ENCODE measurements at places on chromosomes 3 and 15.

DNA sequence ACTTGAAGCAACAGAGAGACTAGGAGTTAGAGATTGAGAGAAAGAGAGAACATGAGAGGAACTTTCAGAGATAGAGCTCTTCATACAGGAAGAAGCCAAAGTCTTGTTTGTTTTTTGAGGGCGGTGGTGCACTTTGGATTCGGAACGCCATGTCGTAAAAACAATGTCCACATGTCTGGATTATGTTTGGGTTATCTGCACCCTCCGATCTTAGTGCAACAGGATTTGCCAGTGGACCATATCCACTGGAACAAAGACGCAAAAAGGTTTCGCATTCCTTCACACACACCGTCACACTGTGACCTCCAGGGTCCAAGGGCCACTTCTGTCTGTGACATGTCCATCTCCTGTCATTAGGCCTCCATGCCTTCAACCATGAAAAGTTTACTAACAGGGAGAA lies 141.8 kb upstream of the ATP11B start:
- no peak for DNase-seq

DNA sequence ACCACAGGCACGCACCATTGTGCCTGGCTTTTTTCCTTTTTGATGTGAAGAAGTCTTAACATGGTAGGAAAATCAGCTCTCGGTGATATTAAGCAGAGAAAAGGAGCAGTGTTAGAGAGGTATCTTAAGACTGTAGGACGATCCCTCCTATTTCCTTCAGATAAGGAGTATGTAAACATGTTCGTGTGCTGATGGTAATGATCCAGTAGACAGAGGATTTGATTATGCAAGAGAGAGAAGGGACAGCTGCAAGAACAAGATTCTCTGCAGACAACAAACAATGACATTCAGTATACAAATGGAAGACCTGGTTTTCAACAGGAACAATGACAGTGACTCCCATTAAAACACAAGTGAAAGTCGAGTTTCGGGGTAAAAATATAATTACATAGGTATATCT lies 95.1 kb upstream of the MELTF start:
- no peak for DNase-seq

DNA sequence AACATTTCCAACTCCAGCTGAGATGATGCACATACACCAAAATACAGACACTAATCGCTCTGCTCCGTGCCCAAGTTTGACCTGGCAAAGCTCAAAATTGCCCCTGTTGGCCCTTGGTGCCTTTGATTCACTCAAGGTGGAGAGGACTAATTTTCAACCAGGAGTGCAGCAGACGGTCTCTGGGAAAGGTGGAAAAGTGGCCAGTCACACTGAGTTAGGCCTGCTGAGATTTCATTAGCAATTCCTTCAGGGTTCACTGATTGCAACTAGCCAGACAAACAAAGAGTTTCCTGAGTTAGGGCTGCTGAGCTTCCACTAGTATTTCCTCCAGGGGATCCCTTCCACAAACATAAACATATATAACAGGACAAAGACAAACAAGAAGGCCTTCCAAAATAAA lies 28.7 kb upstream of the LHFPL4 start:
- DNase-seq = no peak

DNA sequence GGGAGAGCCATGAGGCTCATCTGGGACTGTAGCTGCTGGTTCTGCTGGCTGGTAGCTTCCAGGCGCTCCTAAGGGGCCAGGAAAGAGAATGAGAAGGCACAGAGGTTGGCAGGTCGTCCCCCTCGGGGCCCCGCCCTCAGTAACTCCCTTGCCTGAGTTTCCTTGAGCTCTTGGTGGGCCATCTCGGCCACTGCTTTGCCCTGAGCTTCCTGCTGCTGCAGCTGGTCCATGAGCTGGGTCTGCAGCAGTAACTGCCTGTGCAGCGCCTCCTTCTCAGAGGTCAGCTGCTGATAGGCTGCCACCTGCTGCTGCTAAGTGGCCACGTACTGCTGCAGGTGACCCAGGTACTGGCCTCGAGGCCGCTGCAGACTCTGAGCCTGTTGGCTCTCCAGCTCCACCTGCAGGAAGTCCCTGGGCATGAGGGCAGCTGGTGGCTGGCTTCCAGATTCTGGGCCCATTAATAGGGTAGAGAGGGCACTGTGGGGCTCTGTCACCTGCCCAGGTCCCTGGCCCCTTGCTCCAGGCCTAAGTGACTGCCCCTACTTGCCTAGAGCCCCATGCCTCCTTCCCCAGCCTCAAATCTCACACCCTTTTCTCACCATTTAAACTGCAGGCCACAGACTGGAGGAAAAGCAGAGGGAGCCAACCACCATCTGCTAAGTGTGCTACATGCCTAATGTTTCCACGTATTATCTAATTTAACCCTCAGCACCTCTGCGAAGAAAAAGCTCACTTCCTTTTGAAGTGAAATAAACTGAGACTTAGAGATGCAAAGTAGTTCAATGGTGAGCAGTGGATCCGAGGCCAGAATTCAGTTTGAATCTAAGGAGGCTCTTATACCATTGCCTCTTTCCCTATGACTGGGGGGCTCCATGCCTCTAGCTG lies 10.8 kb upstream of the VPS33B start:
- DNase-seq = peak; percentile 39

GRCh38 chr3:124759666-124760401 lies 29.6 kb downstream of the UMPS start:
- no peak for DNase-seq

- no peak for DNase-seq
Measured at GRCh38 chr15:88832820-88833730, 29.8 kb downstream of the ACAN start.

DNA sequence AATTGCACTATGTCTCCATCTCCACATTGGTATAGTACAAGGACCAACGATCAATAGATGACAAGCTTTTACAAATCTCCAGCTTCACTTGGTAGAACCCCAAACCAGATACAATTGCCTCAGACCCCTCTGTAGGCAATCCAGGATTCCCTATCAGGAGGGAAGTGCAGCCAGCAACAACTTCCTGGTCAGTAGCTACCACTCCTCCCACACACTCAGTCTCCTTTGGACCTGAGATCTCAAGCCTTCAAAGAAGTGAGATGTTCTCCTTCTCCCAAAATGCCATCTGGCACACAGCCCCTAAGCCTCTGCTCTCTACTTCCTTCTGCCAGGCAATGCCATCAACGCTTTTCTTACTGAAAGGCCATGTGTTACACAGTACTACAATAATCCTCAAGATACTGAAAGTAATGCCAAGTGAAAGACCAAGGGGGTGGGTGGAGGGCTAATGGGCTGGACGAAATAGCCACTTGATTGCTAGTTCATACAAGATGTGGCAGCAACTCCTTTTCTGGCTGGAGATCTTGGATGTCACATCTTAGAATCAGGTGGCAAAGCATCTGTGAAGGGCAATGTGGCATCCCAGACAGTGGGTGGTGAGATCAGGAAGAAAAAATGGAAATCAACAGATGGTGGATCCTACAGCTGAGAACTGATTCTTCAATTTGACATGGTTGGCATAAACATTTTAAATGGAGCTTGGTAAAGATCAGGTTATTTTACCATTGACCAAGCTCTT lies 75.3 kb upstream of the ACP3 start:
- DNase-seq = no peak

- DNase-seq = no peak
Measured at GRCh38 chr15:42741710-42742109, 4.8 kb upstream of the CDAN1 start.

DNA sequence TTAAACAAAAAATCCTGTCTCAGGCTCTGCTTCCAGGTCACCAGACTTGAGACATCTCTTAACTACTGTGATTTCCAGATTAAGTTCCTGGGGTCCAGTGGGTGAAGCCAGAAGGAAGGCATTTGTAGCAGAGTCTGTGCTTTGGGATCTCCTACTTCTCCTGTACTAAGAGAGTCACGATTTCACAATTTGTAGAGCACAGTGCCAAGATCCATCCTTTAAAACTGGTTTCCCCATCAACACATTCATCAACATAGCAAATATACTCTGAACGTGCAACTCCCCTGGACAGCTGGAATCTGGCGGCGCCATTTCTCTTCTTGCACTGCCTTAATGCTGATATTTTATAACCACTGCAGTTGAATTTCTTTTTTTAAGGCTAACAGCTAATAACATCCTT lies 33.2 kb downstream of the CDCP1 start:
- no peak for DNase-seq

GRCh38 chr3:177041021-177041729 lies 156.1 kb downstream of the TBL1XR1 start:
- DNase-seq = peak; percentile 6

DNA sequence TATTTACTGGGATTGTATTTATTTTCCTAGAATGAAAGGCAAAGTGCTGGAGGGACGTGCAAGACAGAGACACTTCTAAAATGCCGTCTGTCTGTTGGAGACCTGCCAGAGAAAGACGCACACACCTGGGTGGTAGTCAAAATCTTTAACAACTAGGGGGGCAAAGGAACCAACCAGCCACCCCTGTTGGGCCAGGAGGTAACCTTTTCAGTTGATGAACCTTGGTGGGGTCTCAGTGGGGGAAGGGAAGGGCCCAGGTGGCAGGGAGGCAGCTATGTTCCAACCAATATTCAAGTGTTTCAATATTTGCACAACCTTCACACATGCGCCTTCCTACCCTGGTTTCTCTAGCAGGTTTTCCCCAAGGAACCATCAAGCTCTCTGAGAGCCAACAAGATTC lies 99.0 kb downstream of the MEGF11 start:
- peak; percentile 38 for DNase-seq

DNA sequence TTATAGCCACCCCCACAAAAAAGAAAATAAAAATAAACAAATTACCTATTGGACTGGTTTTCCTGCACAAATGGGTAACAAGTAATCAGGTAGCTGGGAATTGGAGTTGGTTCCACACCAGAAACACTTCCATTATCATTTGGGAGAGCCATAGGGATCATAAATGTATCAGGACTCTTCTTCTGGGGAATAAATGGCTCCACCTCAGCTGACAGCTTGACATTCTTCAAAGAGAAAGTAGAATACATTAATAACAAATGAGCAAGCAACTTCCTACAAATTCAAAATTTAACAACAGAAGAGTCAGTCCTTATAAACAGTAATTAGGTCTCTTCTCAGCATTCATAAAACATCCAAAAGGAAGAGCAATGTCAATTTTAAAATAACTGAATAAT lies 8.7 kb downstream of the SECISBP2L start:
- DNase-seq = no peak

DNA sequence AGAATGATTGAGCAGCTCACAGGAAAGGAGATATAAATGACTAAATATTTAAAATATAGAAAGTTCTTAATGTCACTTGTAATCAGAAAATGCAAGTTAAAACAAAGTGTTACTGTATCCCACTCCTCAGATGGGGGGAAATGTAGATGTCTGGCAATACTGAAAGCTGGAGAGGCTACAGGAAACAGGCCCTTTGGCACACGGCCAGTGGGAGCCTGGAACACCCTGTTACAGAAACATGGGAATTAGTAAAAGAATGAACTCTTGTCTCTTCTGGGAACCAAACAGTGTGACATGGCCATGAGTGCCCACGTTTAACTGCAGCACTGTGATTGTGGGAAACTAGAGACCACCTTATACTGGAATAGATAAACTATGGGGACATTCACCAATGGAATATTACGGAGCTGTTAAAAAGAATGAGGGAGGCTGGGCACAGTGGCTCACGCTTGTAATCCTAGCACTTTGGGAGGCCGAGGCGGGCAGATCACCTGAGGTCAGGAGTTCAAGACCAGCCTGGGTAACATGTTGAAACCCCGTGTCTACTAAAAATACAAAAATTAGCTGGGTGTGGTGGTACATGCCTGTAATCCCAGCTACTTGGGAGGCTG lies 50.2 kb downstream of the CDCP1 start:
- DNase-seq = no peak

DNA sequence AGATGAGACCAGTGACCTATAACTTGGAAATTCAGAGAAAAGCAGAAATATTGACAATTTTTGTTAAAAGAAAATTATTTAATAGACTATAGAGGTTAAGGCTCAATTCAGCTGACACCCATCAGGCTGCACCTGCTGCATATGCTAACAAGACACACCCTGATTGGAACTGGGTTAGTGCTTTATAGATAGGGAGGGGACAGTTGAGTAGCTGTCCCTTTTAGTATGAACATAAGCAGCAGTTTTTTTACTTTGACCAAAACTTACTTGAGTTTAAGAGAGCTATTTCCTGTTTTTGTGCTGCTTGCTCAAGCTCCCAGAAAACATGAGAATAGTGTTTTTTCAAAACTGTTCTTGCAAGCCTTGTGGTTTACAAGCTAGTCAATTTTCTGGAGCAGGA lies 292.6 kb downstream of the LRRC3B start:
- no peak for DNase-seq

DNA sequence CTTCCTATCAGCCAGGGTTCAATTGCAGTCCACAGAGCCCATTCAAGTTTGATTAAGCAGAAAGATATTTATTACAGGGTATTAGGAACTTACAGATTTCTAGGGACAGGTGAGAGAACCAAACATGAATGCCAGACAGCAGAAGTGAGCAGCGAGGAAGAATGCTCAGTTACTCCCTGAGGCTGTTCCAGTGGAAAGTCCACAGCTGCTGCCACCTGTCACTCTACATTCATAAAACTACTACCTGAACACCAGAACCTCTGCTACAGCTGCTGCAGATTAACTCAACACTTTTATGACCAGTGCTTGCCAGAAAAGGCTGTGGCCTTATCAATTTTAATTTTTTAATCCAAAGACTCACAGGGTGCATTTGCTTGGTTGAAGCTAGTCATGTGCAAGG lies 325.4 kb upstream of the ONECUT1 start:
- DNase-seq = no peak

GRCh38 chr15:81281456-81281735 lies 42.5 kb downstream of the STARD5 start:
- no peak for DNase-seq

GRCh38 chr3:110413266-110413665 lies 658.4 kb upstream of the NECTIN3 start:
- no peak for DNase-seq

DNA sequence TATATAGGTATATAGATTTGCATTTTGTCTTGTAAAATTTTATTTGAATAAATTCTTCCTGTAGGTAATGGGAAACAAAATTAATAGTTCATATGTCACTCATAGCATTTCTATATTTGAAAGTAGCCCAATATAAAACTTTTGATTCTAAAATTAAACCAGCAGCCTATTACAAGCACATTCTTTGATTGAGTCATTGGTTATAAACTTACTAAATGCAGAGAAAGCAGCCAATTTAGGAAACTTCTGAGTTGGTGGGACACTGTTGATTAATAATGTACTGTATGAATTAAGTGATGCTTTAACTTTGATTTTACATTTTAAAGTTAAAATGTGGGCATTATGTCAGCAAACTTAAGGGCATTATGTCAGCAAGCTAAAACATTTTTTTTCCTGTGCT lies 34.5 kb downstream of the NR1D2 start:
- DNase-seq = no peak

DNA sequence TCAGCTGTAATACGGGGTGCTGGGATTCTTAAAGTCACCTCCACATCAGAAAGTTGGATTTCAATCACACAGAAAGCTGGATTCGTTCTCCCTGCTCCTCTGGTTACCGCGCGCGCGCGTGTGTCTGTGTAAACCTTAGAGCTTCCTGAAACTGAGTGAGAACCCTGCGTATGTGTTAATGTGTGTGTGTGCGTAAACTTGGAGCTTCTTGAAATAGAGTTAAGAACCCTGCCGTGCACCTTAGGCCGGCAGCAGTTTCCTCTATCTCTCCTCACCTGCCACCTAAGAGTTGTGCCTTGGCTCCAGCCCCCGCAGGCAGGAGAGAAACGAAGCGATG lies 531 bp downstream of the LZTFL1 start:
- DNase-seq = no peak

All from NCI-H345 (cell line).